ENCODE measurements at places on chromosomes 12 and 14. TPM values are rescaled to one million over a fixed set of nuclear protein-coding genes. Genes with fewer than 3 reads are reported as not detected.

Gene GCH1
- total RNA-seq: 4.1 TPM

Gene IAPP
- not detected for total RNA-seq

Gene CLEC2A
- not detected for total RNA-seq

Gene IKZF4
- total RNA-seq: 1.1 TPM

Gene KRT6A
- not detected for total RNA-seq

Gene NOVA1
- total RNA-seq: 4.7 TPM

Gene SIVA1
- 184 TPM for total RNA-seq

Gene OASL
- total RNA-seq: not detected

Gene TPPP2
- total RNA-seq: not detected

Gene UBE3B
- 53.6 TPM for total RNA-seq

Gene MIP
- total RNA-seq: not detected

Gene CMKLR1
- total RNA-seq: 0.32 TPM

Gene KCNK10
- total RNA-seq: not detected

Gene RNASE3
- total RNA-seq: not detected

Gene TCL1B
- total RNA-seq: not detected

Gene PIGH
- total RNA-seq: 24.6 TPM

Gene PLEKHG7
- not detected for total RNA-seq

Gene TULP3
- total RNA-seq: 20.9 TPM

Gene ETFBKMT
- 3.2 TPM for total RNA-seq

Gene NGB
- not detected for total RNA-seq

Gene TMPRSS12
- not detected for total RNA-seq

Gene C12orf50
- not detected for total RNA-seq

Gene REM2
- not detected for total RNA-seq

Gene PGF
- 43.1 TPM for total RNA-seq

Gene GPR132
- total RNA-seq: not detected

Gene KRT72
- not detected for total RNA-seq

Gene SMIM41
- total RNA-seq: not detected

Gene CNTN1
- total RNA-seq: not detected

Gene PROX2
- not detected for total RNA-seq

Gene SLC5A8
- total RNA-seq: not detected

Gene INHBC
- not detected for total RNA-seq

Gene CLECL1
- total RNA-seq: not detected

Gene PPM1H
- total RNA-seq: 1.1 TPM

Gene RNASE1
- 3.4 TPM for total RNA-seq
